ENCODE measurements at places on chromosomes 7 and 10.

DNA sequence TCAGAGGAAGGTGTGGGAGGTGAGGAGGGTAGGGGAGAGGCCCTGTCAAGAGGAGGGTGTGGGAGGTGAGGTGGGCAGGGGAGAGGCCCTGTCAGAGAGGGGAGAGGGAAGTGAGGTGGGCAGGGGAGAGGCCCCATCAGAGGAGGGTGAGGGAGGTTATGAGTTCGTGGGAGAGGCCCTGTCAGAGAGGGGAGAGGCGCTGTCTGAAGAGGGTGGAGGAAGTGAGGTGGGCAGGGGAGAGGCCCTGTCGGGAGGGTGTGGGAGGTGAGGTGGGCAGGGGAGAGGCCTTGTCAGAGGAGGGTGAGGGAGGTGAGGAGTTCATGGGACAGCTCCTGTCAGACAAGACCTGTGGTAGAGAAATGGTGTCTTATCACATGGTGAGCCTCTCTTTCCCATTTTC, 74.4 kb downstream of the INPP5A start:
- DNase-seq: no peak

DNA sequence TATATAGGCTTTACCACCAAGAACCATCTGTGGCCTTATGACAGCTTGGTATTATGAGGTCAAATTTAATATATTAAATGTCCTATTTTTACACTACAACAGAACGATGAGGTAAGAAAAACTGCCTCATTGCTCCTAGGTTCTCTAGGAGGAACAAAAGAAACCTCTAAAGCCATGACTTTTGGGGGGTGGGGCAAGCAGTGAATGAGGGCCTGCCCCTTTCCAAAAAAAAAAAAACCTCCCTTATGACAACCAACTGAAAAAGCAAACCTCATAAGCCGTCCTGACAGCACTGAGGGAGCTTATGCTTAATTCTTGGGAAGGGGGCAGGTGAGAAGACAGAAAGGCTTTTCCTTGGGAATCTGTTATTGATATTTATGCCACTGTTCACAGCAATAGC, 116.6 kb downstream of the KMT2E start:
- DNase-seq: no peak

DNA sequence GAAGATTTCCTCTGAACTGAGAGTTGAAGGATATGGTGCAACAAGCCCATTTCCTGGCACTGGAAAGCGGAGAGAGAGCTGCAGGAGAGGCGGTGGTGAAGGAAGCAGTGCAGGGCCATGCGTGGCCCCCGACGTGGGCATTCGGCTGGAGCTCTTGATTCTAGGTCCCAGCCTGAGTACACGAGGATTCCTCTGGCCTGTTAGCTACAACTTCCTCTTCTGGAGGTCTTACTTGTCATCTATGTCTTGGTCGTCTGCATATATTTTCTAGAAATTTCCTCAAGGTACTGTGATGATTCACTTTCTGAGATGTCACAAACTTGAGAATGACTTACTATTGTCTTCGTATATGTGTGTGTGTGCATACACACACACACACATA, 59.2 kb upstream of the JAZF1 start:
- DNase-seq: no peak

DNA sequence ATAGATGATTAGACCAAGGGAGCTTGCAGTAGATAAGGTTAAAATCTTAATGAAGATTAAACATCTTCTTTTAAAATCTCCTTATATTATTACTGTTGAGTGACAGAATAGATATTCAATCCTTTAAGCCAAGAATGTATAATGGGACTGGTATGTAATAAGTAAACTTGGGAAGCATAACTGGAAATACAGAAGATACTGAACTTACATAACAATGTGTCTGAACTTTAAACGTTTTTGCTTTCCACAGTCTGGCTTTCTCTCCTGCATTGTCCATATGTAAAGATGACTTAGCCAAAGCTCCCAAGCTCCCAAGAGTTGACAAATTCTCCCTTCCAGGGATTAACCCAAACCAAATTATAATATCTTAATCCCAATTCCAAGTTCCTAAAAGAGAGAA, 129.8 kb downstream of the KCND2 start:
- peak; percentile 11 for DNase-seq

GRCh38 chr10:124719213-124719851, 24.8 kb downstream of the FAM53B start:
- DNase-seq: no peak

Data from mesenchymal stem cell (in vitro differentiated cells and primary cell).